Suppressor macrophage (primary cell): ENCODE measurements at places on chromosomes 2 and 18.
A peak's percentile ranks its signal among the peaks of the same experiment; 100 is the strongest.

DNA sequence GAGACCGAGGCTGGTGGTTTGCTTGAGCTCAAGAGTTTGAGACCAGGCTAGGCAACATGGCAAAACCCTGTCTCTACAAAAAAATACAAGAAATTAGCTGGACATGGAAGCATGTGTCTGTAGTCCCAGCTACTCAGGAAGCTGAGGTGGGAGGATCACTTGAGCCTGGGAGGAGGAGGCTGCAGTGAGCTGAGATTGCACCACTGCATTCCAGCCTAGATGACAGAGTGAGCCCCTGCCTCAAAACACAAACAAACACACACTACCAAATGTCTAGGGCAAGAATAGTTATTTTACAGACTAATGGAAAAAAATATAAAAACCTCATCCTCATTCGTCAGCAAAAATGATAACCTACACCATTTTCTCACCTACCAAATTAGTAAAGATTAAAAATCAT lies 15.3 kb downstream of the BUB1 start:
- no peak for DNase-seq

- DNase-seq = peak; percentile 61
Observed at GRCh38 chr2:8426550-8426949, 255.3 kb upstream of the ID2 start.

DNA sequence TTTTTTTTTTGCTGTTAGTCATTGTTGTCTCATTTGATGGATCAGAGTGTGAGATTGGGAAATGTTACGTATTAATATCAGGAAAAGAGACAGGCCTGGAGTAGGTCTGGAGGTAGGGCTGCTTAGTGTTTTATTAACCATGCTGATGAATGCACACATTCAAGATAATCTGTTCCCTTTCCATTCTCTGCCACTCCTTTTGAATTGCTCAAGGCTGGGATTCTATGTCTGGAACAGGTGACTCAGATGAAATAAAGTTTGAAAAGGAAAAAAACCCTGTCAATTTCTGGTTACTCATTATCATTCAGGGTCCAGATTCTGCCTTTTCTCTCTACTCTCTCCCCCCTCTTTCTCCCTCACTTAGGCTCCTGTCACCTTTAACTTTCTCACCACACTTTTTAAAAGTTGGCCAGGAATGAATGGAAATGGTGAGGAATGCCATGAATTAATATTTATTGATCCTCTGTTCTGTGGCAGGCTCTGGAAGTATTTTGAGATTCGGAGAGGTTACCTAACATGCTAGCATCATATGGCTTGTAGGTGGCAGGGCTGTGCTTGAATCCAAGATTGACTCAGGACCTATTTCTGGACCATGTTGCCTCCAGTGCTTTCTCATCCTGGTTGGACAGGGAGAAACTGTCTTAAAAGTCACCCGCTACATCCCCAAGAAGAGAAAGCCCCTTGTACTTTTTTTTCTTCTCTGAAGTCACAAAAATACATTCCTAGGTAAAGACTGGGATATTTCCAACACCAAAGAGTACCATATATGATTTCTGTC lies 40.2 kb downstream of the MAP4K4 start:
- no peak for DNase-seq

GRCh38 chr2:74092275-74092674 lies 55.4 kb downstream of the BOLA3 start:
- DNase-seq = no peak

DNA sequence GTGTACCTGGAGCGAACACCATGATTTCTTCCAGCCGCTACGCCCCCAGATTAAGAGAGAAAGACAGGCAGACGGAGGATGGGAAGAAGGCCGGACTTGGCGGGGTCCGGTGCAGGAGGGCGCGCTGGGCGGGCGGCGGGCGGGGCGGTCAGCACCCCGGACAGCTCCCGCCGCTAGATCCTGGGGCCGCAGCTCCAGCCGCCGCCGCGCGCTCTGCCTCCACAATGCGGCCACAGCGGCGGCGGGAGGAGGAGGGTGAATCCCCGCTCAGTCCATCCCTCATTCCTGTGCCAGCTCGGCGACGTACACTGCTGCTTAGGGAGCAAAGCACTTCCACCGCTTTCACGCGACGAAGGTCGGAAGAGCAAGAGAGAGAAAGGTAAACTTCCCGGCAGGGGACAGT lies at the start of gene AKAIN1:
TSS of gene AKAIN1 (minus strand) at position 226 of the 403 bp plus-strand sequence. CDS start at position 22, 204 bp downstream.
- peak; percentile 68 for DNase-seq

DNA sequence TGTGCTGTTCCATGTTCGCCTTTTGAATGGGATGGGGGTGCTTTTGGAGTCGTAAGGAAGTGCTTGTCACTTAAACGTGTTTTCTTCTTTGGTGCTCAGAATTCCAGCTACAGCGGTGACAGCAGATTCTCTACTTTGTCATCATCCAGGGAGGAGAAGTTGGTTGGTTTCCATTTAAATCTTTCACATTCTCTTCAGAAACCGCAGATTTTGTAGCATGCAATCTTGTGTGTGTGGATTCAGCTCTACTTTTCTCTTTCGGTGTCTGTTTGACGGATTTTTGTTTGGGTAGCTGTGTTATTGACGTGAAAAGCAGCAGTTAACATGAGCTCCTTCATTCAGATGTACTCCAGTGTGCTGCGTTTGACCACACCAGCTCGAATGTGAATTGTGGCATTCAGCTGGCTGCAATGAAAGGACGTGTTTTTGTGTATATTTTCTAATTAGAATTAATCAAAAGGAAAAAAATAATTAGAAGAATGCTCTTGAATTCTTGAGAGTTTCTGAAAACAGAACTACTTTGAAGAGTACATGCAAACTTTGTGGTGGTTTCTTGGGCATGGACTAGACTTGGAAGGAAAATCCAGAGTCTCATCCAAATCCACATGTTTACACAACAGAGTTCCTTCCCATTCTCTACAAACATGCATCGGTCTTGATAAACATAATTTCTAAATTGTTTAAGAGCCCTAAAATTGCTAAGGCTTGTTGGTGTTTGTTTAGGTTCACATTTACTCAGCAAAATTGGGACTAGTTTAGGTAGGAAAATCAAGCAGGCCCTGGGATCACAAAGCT lies 68.7 kb upstream of the RBM44 start:
- DNase-seq = no peak

GRCh38 chr2:241768850-241769249 lies 7.8 kb upstream of the GAL3ST2 start:
- no peak for DNase-seq

DNA sequence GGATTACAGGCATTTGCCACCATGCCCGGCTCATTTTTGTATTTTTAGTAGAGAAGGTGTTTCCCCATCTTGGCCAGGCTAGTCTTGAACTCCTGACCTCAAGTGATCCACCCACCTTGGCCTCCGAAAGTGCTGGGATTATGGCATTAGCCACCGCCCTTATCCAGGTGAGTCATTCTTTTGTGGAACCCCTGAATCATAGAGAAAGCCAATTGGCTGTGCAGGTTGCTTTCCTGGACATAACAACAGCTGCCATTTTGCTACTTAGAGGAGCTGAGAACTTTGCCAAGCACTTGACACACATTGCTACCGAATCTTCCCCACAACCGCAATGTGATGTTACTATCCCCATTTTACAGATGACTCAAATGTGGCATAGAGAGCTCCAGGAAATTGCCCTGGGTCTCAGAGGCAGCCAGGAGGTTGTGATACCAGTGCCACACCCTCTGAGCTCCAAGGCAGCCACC lies 36.0 kb downstream of the SETBP1 start:
- no peak for DNase-seq

DNA sequence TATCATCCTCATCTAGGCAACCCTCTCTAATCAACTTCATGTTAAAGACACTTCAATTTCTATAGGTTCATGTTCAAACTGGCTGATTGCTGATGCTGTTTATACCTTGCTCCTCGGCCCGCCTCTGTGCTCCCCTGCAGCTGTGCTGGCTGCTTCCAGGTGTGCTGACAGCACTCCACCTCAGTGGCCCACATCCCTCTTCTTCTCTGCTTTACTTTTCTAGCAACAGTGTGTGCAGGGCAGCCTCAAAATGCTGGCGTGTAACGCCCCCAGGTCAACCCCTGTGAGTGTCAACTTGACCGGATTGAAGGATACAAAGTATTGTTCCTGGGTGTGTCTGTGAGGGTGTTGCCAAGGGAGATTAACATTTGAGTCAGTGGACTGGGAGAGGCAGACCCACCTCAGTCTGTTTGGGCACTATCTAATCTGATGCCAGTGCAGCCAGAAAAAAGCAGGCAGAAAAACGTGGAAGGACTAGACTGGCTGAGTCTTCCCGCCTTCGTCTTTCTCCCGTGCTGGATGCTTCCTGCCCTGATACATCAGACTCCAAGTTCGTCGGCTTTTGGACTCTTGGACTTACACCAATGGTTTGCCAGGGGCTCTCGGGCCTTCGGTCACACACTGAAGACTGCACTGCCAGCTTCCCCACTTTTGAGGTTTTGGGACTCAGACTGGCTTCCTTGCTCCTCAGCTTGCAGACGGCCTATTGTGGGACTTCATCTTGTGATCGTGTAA lies 94.7 kb downstream of the COL6A3 start:
- no peak for DNase-seq

GRCh38 chr2:199348871-199349270 lies 108.9 kb downstream of the SATB2 start:
- no peak for DNase-seq

GRCh38 chr2:133498662-133499585 lies 69.3 kb downstream of the NCKAP5 start:
- no peak for DNase-seq

GRCh38 chr2:1437101-1437500 lies 23.8 kb downstream of the TPO start:
- DNase-seq = no peak

DNA sequence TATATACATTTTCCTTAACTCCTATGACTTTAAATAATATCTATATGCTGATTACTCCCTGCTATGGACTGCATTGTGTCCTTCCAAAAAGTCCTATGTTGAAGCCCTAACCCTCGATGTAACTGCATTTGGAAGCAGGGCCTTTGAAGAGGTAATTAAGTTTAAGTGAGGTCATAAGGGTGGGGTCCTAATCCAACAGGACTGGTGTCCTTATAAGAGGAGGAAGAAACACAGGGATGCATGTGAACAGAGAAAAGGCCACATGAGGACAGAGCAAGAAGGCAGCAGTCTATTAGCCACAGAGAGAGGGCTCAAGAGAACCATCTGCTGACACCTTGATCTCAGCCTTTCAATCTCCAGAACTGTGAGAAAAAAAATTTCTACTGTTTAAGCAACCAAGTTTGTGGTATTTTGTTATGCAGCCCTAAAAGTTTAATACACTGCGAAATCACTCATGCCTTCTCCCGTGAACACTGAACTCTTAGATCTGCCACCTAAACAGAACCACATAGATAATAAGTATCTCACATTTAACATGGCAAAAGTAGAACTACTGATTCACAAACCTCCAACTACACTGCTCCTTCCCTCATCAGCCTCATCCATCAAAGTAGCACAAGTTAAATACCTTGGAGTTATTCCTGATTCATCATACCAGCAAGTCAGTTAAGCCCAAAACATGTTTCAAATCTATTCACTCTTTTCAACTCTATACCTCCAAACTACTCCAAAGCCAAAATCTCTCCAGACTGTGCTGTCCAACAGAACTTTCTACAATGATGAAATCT lies 65.4 kb downstream of the HIBCH start:
- no peak for DNase-seq

GRCh38 chr2:199744260-199744659 lies 106.7 kb downstream of the FTCDNL1 start:
- DNase-seq = no peak
